CD4-positive, alpha-beta T cell treated with Interleukin-17A for 4 hours (primary cell): ENCODE measurements at places on chromosomes 6 and 20.

- no peak for DNase-seq
Measured at GRCh38 chr6:10421921-10422736, 7.3 kb upstream of the TFAP2A start.

- DNase-seq = no peak
Measured at GRCh38 chr6:25637211-25637610, 14.8 kb upstream of the SCGN start.

- DNase-seq = no peak
Measured at GRCh38 chr6:135820340-135820739, 31.2 kb upstream of the PDE7B start.

DNA sequence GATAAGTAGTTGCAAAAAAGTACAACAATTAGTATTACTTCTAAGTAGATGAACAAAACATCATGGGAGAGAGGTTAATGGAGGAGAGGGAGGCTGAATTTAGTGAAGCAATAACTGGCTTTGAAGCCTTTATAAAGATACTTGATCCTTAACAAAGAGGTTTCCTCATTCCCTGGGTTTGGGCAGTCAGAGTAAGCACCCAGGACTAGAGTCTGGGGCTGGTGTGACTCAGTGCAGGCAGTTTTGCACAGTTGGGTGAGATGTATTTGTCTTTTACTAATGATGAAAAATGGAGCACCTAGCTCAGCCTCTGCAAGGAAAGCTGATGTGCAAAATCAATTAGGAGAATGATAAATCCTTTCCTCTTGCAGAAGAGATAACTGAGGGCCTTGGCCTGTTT, 11.8 kb upstream of the OPN5 start:
- no peak for DNase-seq

- DNase-seq = no peak
Measured at GRCh38 chr20:47334022-47334551, 22.4 kb downstream of the ZMYND8 start.

GRCh38 chr6:4435981-4436445, 300.6 kb upstream of the ECI2 start:
- DNase-seq = no peak

DNA sequence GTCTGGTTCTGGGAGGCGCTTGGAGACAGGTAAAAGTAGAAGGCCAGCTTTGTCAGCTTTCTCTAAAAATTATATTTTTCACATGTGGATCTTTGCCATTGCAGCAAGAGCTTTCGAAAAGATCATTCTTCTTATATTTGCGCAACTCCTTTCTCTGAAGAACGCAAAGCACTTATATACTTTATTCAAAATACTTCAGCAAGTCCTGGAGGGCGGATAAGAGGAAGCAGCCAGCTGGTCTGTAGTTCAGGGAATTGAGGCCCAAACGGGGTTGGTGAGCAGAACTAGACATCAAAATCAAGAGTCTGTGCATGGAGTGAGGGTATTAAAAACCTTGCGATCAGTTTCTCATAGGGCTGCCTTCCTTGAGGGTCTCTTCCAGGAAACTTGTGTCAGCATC, 182.3 kb downstream of the DTNBP1 start:
- no peak for DNase-seq

DNA sequence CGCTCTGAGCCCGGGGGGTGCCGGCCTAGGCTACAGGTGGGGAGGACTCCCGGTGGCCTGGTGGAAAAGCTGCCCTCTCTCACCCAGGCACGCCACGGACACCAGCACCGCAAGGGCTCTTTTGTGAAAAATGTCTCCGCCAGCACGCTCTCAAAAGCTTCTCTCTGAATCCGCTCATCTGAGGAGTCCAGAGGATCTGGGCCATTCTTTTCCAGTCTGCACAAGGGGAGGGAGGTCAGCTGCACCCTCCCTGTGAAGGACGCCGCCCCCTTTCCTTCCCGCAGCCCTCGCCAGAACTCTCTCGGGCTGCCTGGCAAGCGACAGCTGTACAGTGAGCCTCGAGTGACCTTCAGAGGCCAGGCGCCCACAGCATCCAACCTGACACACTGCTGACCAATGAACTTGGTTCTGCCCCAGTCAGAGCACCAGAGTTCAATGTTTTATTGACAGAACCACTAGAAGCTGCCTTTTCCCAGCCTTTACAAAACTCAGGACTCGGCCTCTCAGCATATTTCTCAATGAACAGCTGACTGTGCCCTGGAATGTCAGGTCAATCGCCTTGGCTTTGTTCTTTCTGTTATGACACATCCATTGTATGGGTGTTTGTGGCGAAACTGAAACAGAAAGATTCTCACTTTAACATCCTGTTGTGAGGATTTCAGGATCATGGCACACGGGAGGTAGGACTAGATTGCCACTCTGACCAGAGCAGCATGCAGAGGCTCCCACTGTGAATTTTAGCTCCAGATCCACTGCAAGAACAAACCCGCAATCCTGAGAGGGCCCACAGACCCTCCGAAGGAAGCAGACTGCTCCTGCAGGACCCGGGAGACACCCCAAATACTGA, 26.7 kb downstream of the SERPINB9 start:
- peak; percentile 25 for DNase-seq

DNA sequence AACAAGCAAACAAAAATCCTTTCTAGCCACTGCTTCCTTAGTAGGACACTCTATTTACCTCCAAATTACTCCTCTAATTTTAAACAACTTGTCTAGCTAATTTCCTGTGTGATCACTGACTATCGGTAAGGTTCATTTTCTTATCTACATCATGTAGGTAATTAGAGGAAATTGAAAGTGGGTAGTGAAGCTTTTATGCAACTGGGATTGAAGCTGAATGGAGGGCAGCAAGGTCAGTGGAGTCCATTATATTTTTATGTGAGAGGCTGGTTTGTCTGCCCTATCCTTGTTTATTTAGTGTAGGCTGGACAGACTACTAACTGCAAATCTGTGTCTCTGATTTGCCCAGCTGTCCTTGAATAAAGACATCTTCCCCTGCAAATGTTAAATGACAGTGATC, 88.5 kb upstream of the SIM1 start:
- no peak for DNase-seq

DNA sequence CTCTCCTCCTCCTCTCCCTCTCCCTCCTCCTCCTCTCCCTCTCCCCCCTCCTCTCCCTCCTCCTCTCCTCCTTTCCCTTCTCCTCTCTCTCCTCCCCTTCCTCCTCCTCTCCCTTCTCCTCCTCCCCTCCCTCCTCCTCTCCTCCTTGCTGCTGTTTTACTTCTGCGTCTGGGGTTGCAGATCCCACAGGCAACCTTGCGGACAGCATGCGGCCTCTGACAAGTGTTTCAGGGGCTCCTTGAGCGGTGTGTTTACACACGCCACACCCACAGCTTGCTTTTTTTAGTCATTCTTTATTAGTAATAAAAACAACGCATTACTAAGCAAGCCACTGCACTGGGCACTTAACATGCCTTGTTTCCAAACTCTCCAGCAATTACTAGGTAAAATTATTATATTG, 81.9 kb downstream of the TFAP2C start:
- no peak for DNase-seq

DNA sequence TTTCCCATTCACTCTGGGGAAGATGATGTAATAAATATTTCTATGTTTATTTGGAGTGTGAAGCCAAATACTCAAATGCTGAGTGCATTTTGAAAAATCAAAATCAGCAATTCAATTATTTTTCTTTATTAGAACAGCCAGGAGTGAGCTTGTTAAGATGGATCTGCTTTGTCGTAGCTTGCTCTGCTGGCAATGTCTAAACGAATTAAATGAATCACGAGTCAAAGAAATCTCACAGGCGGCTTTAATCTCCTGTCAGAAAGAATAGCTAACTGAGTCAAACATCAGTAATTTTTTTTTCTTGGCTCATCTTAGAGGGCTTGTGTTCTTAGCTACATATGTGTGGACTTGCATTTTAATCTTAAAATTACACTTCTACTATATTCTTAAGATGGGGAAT, 100.2 kb upstream of the HMGN3 start:
- no peak for DNase-seq

GRCh38 chr6:160978141-160978901, 13.2 kb upstream of the MAP3K4 start:
- DNase-seq = no peak

GRCh38 chr6:19380293-19380692, 456.9 kb upstream of the ID4 start:
- no peak for DNase-seq

GRCh38 chr6:142361345-142361744, 59.5 kb downstream of the ADGRG6 start:
- DNase-seq = no peak

DNA sequence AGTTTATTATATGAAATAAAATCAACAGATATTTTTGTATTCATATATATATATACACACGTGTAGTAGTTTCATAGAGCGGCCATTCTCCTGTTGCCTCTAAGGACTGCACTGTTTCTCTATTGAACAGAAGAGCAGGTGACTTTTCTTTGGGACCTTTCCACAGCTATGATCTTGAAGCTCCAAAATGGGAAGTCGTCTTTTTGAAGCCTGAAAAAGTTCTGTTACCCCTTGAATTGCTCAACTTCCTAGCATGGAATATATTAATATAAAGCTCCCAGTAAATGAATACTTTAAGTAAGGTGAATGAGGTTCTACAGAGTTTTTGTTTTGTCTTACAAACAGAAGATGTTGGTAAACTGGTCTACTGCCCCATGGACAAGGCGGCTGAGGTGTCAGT, 42.2 kb upstream of the ADTRP start:
- DNase-seq = no peak

- DNase-seq = no peak
Measured at GRCh38 chr20:56573986-56574385, 40.9 kb downstream of the FAM209B start.

- DNase-seq = peak; percentile 49
Measured at GRCh38 chr20:58891718-58892140, 39.2 kb downstream of the GNAS start.

- no peak for DNase-seq
Measured at GRCh38 chr6:34723203-34723602, 26.6 kb upstream of the ILRUN start.

DNA sequence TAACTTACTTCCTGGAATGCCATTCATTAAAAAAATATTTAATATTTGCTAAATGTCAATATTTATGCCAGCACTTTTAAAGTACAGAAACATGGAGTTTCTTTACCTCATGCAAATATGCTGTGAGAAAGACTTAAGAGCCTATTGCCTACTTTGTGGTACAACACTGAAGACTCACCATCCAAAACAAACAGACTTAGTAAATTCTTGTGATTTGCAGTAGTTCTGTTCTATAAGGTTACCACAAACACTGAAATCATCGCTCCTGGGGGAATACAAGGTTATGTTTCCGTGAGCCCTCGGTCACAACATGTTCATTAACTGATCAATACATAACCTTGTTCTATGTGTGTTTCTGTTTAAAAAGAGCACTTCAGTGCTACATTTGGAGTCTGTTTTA, 78.3 kb downstream of the ATG5 start:
- no peak for DNase-seq

GRCh38 chr20:33442136-33443005, 1.2 kb downstream of the SNTA1 start:
- peak; percentile 6 for DNase-seq

GRCh38 chr6:158775832-158776231, 43.3 kb downstream of the EZR start:
- no peak for DNase-seq

DNA sequence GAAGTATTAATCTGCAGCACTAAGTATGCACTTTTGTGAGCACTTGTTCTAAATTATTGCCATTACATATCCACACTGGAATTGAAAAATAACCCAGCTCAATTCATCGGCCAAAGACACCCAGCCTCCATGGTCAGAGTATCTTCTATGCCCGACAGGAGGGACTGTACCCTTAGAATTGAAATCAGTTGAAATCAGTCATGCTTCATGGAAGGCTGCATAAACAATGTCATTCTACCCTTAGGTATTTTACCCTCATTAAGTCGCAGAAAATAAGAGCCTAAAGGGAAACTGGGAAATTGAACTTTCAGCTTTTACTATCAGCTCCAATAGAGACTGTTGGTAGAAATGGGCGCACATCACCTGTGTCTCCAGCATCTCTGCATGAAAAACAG, 2.9 kb upstream of the RAMACL start:
- DNase-seq = no peak

DNA sequence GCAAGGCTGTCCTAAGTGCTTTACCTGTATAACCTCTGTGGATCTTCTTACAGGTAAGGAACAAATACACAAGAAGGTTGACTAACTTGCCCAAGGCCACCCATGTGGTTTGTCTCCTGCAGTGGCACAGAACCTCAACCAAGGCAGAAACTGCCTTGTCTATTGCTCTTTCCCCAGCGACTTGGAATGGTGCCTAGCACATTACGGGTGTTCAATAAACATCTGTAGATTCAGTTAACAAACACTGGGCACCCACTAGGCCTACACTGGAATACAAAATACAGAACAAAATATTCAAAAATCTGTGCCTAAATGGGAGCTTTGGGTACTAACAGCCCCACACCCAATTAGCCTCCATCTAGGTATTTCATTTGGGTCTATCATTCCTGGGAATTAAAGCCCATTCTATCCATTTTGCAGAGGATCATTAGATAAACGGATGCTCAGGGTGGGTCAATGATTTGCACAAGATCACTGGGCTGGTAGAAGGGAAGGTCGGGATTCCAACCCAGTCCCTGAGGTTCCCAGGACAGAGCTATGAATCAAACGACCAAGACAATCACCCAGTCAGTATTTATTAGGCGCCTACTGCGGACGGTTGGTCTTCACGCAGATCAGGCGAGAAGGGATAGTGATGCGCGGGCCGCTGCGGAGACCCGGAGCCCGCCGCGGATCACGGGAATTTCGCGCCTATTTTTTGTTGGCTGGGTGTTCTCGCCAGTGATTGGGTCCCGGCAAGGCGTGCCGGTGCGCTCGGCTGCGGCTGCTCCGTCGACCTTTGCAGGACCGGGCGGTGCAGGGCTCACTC, at the start of gene STK35:
Gene STK35, plus strand, starts transcription at position 771 of the 808 bp plus-strand sequence. CDS start 55 bp downstream, outside the sequence.
- DNase-seq = peak; percentile 77

DNA sequence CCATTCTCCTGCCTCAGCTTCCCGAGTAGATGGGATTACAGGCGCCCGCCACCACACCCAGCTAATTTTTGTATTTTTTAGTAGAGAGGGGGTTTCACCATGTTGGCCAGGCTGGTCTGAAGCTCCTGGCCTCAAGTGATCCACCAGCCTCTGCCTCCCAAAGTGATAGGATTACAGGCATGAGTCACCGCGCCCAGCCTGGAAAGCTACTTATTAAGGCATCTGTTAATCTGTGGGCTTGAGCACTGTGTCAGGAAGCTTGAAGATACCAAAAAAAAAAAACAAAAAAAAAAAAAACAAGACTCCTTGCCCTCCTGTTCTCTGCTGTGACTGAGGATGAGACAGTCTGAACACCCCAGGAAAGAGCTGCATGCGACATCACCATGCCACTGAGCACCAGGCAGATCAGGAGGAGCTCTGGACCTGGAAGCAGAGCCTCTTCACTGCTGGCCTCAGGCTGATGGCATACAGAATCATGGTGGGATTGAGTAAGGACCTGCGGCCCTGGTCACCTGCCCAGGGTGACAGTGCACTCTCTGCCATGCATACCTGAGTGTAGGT, 166.5 kb upstream of the SNX9 start:
- no peak for DNase-seq

- no peak for DNase-seq
Measured at GRCh38 chr20:819680-820322, 13.7 kb upstream of the FAM110A start.

- DNase-seq = no peak
Measured at GRCh38 chr6:64249115-64249514, 613.5 kb downstream of the PHF3 start.
